ENCODE measurements at places on chromosomes 16 and 17.

DNA sequence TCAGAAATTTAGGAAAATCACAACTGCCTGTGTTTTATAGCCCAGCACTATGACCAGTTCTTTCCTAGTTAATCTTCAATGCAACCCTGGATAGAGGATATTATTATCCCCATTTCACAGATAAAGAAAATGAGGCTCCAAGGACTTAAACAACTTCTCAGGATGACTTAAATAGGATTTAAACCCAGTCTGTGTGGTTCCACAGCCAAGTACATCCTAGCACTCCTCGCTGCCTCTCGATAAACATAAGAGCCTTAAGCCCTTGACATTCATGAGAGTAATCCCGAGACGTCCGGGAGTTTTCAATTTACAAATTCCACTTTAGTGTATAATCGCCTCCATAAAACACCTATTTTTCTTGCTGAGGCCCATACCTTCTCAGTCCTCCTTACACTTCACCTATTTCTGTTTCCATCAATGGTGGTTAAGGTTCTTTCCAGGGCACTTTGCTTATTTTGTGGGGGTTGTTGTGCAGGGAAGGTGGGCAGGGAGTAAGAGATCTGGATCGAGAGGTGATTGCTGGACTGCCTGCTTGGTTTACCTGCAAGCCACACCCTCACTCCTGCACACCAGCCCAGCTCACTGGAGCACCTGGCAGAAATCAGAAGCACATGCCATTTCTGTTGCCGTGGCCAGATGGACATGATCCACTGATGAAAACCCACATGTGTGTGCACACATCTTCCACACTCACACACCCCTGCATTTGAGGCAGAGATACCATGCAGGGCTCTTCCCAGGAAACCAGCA, 50.5 kb downstream of the ASIC2 start:
- no peak for DNase-seq

GRCh38 chr17:79664930-79665737, 54.3 kb upstream of the RBFOX3 start:
- no peak for DNase-seq

DNA sequence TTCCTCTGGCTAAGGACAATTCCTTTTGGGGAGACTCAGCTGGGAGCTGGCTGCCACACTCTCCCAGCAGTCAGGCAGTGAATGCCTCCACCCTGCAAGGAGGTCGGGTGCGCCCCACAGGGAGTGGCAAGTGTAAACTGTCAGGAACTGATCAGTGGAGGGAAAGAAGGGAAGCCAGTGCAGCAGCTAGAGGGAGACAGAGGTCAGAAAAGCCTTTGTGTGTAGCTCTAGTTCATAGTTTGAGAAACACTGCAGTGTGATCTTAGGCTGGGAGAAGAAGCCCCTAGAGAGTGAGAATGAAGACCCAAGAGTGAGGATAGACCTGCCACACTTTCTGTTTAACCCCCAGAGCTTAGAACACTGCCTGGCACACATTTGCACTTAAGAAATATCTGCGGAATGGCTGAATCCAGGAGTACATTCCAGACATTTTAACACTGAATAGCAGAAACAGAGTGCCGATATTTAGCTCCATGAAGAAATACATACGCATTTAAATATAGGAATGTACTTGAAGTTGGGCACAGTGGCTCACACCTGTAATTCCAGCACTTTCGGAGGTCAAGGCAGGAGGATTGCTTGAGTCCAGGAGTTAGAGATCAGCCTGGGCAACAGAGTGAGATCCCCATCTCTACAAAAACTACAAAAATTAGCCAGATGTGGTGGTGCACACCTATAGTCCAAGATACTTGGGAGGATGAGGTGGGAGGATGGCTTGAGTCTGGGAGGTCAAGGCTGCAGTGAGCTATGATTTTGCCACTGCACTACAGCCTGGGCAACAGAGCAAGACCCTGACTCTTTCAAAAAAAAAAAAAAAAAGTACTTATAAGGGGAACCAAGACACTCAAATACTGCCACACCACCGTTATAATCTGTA, 11.1 kb upstream of the SLC5A11 start:
- no peak for DNase-seq

DNA sequence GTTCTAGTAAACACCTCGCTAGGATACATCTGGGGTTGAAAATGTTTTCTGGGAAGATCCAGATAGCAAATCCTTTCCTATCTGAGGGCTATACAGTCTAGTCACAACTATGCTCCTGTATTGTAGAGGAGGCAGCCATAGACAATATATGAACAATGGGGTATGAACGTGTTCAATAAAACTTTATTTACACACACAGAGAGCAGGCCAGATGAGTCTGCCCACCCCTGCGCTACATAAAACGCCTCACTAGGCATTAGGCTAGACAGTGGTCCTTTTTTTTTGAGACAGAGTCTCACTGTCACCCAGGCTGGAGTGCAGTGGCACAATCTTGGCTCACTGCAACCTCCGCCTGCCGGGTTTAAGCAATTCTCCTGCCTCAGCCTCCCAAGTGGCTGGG, 11.1 kb downstream of the USP36 start:
- no peak for DNase-seq

DNA sequence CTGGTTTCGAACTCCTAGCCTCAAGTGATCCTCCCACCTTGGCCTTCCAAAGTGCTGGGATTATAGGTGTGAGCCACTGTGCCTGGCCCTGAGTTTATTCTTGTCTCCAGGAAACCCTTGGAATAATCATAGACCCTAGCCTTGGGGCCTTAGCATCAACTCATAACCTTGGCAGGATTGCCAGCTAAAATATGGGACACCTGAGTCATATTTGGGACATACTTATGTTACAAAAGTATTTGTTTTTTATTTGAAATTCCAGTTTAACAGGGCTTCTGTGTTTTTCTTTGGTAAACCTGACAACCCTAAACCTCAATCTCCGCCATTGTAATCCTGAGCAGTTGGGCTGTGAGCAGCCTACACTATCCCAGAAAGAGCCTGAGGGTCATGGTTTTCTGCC, 28.6 kb upstream of the TNS4 start:
- no peak for DNase-seq

DNA sequence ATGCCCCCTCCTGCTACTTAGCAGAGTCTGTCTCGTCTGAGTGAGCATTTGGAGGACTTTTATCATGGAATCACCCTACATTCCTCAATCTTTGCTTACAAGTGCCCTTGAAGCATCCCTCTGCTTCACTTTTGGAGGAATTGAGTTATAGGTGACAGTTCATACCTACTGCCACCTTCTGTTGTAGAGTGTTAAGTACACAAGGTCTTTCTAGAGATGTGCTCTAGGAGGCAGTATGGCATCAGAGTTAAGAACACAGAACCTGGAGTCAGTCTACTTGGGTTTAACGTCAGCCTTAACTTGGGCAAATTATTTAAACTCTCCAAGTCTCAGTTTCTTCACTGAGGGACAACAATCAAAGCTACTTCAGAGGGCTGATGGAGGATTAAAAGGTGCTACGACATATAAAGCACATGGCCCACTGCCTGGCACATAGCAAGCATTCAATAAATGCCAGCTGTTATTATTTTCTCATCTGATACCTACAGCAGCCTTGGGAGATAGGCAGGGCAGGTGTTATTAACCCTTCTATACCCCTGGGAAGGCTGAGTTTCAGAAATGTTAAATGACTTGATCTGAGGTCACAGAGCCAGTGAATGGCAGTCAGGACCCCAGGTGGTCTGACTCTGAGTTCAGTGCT, 62.2 kb downstream of the UTP18 start:
- DNase-seq, result no peak

- no peak for DNase-seq
Measured at GRCh38 chr17:64457156-64457555, 8.2 kb downstream of the MILR1 start.

- DNase-seq, result no peak
Measured at GRCh38 chr17:37823996-37824395, 79.1 kb upstream of the HNF1B start.

DNA sequence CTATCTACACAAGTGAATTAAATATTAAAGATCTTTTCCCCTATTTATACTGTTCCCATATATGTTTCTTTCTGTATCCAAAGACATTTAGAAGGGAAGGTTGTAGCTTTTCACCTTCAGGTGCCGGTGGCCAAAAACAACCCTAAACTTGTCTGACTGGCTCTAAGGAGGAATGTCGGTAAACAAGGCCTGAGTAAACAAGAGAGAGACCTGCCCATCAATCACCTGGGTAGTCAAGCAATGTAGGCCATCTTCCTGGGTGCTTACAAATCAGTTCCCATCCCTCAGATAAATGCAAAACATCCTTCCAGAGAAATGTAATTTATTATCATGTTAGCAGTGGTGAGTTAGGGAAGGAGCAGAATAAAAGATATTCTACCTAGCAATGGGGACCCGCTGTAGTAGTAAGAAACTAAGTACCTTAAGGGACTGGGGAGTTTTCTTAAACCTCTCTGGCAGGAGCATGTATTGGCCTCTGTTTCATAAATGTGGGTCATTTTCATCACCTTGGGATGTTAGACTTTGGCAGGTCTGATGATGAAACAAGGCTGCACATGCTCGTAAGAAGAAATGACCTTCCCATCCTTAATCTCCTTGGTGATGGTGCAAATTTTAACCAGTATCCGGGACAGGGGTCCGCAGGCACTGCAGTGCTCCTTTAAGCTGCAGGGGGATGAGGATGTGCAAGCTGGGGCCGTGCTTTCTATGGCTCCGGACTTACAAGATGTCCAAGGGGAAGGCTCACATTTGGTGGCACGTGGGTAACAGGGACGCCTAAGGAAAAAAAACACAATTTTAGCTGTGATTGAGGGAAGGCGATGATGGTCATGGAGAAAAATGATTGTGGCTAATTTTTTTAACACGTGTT, 8.4 kb downstream of the KRT39 start:
- DNase-seq, result no peak

- no peak for DNase-seq
Measured at GRCh38 chr16:12764813-12765488, 38.7 kb downstream of the CPPED1 start.

DNA sequence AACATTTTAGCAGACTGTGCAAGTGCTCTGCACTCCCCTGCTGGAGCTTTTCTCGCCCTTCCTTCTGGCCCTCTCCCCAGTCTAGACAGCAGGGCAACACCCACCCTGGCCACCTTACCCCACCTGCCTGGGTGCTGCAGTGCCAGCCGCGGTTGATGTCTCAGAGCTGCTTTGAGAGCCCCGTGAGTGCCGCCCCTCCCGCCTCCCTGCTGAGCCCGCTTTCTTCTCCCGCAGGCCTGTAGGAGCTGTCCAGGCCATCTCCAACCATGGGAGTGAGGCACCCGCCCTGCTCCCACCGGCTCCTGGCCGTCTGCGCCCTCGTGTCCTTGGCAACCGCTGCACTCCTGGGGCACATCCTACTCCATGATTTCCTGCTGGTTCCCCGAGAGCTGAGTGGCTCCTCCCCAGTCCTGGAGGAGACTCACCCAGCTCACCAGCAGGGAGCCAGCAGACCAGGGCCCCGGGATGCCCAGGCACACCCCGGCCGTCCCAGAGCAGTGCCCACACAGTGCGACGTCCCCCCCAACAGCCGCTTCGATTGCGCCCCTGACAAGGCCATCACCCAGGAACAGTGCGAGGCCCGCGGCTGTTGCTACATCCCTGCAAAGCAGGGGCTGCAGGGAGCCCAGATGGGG, 3.1 kb downstream of the GAA start:
- no peak for DNase-seq

- DNase-seq, result no peak
Measured at GRCh38 chr17:19262650-19263631, 25.8 kb downstream of the EPN2 start.

GRCh38 chr17:72121164-72122009, 567 bp downstream of the SOX9 start:
- no peak for DNase-seq

GRCh38 chr17:74768069-74768762, 7.9 kb downstream of the NAT9 start:
- DNase-seq, result no peak

DNA sequence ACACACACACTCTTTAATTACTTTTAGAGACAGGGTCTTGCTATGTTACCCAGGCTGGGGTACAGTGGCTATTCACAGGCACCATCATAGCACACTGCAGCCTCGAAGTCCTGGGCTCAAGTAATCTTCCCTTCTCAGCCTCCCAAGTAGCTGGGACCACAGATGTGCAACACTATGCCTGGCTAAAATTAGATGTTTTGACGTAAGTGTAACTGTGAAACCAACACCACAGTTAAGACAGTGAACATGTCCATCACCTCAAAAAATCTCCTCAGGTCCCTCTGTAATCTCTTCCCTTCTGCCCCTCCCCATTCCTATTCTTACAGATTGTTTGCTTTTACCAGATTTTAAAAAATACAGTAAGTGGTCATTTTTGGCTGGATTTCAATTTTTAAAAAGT, 66.7 kb downstream of the RPGRIP1L start:
- DNase-seq, result no peak

- DNase-seq, result no peak
Measured at GRCh38 chr17:81578038-81578441, 25.9 kb upstream of the FAAP100 start.

GRCh38 chr17:9899280-9900043, 5.6 kb downstream of the RCVRN start:
- DNase-seq, result no peak

DNA sequence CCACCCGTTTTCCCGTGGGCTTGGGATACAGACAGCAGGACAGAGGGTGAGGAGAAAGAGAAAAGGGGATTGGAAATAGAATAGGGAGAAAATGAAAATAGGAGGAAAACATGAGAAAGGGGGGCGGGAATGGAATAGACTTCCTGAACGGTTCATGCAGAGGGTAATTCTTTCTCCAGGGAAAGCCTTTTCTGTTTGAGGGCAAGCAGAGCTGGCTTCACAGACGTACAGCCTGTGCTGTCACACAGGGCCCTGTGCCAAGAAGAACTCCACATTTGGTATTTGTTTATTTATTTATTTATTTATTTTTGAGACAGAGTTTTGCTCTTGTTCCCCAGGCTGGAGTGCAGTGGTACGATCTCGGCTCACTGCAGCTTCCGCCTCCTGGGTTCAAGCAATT, 12.0 kb downstream of the MILR1 start:
- no peak for DNase-seq

GRCh38 chr17:53626286-53626685, 196.4 kb upstream of the KIF2B start:
- no peak for DNase-seq

GRCh38 chr17:15893658-15894024, 51.3 kb upstream of the ADORA2B start:
- DNase-seq, result no peak

DNA sequence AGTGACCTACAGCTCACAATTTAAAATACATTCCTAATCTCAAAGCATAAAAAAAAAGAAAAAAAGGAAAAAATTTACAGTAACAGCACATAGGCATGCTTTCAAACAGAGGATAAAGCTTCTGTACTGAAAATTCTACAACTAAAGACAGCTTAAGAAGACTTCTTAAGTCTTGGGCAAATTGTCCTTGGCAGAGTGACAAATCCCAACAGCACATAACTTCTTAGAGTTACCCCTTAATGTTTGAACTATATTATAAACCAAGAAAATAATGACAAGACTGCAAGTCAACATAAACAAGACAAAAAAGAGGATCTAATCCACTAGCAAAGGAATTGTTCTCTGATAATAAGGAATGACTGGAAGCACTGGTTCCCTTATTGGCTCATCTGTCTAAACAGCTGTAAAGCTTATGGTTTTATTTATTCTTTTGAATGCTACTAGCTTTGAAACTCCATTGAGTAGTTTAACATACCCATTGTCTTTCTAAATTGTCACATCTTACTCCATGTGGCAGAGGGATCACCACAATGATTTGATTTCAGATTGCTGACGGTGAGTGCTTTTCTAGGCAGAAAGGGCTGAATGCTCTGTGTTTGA, 1576.8 kb upstream of the GOT2 start:
- no peak for DNase-seq
